ENCODE measurements at places on chromosomes 3 and 15.

DNA sequence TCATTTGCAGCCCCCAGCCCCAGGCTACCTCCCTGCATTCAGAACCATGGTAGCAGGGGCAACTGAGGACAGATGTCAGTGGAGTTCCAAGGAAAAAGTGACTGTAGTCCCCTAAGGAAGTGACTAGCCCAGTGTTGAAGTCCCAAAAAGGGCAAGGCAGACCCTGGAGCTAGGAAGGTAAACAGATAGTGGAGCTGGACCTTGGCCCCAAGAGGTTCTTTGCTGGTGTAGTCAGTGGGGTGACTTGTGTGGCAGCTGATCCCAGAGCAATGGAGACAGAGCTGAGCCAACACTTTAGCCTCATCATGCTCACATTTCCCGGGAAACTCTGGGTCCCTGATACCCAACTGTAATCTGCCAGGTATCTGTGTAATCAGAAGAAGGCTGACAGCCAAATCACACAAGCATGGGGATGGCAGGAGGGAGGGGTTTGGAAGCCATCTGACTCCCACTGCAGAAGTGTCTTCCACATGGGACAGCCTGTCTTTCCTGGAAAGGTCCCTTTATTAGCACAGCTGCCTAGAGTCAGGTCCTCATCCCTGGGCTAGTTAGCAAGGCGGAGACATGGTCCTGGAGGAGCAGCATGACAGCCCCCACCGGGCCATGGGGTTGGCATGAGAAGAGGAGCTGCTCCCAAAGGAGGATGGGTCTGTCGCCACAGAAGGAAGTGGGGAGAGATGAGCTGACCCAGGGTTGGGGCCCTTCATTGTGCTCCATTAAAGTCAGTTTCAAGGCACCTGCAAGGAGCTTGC lies 39.8 kb downstream of the PXYLP1 start:
- no peak for DNase-seq

DNA sequence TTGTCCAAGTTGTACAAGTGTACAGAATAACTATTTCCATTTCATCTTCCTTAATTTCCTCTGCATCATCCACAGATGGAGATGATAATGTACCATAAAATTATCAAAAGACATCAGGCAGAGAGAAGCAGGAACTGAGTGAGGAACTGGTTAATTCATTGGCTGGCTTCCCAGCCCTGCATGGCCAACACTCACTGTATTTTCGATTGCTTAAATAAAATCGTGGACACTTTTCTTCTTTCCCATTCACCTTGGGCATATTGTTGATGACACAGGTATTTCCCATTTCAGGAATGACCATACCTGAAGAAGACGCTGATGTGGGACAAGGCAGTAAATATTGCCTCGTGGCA lies 144.2 kb upstream of the ABHD17C start:
- DNase-seq, result no peak

GRCh38 chr3:146817704-146818103 lies 212.6 kb upstream of the PLSCR5 start:
- peak; percentile 0 for DNase-seq

DNA sequence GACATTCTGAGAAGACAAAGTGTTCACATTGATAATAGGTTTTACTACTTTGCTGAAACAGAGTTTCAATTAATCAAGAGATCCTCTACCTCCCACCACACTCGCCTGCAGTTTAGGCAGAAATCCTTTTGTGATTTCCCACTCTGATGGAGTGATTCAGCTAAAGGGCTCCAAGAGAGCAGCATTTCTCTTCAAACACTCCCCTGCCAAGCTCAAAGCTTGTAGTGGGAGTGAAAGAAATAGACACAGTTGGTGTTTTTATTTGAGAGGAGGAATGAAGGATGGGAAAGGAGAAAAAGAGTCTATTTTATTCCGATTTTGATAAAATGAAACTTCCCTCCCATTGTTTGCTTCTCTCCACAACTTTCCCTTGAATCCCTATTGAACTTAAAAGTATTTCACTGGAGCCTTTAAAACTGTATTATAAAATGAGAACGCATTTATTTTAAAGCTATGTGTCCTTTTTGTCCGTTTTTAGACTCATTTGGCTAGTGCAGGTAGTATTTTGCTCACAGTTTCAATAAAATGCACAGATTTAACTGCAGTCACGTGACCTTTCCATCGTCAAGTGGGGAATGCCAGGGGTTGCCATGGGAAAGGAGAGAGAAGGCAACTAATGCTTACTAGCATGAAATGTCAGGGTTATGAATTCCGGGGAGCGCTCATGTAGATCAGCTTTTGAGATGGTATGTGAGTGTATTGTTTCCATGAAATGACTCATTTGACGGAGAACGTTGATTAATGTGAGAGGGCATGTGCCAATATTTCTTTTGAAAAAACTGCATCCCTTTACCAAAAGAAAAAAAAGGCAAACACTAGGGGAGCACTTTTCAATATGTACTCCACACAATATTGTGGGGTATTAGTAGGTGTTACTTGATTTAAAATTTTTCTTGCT lies 7.7 kb upstream of the OSBPL11 start:
- DNase-seq, result no peak

- DNase-seq, result no peak
These were observed 316.3 kb upstream of the NECTIN3 start for GRCh38 chr3:110755345-110755744.

DNA sequence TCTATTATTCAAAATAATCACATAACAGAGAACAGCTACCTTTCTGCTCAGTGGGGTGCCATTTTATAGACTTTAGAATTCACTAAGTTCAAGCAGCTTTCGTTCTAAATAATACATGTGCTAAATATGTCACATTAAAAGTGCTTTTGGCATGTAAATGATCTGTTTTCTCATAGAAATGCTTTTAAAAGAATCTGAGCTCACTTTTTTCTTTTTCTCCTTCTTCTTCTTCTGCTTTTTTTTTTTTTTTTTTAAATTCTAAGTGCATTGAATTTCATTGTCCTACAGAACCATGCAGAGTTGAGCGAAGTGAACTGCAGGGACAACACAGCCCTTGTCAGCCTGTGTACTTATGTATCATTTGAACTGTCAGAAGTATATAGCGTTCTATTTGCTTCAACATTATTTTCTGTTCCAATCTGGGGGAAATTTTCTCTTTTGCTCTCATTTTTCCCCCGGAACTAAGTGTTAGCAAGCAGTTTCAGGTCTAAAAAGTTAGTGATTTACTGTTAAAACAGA lies 193.8 kb upstream of the TMCO5A start:
- no peak for DNase-seq

DNA sequence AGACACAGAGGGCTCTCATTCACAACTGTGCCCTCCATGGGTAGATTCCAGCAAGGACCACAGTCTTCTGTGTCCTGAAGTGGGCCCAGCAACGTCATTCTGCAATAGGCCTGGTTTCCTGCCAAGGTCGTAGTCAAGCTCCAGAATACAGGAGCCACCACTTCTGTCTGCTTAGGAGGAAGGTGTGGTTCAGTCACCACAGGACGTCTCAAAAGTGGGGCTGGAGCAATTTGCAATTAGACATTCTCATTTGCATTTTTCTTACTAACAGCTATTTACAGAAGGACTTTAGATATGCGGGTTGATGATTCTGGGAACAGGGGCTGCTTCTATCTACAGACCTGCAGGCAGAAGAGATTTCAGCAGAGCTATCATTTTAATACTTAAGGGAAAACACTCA lies 58.7 kb upstream of the MYRIP start:
- DNase-seq, result no peak

- no peak for DNase-seq
These were observed 12.7 kb downstream of the SPSB4 start for GRCh38 chr3:141063831-141064230.

- DNase-seq, result no peak
These were observed 32.9 kb upstream of the CTSH start for GRCh38 chr15:78977591-78978347.
